DMS53 (cell line): ENCODE measurements at places on chromosomes 7 and 10.
A peak's percentile ranks its signal among the peaks of the same experiment; 100 is the strongest.

DNA sequence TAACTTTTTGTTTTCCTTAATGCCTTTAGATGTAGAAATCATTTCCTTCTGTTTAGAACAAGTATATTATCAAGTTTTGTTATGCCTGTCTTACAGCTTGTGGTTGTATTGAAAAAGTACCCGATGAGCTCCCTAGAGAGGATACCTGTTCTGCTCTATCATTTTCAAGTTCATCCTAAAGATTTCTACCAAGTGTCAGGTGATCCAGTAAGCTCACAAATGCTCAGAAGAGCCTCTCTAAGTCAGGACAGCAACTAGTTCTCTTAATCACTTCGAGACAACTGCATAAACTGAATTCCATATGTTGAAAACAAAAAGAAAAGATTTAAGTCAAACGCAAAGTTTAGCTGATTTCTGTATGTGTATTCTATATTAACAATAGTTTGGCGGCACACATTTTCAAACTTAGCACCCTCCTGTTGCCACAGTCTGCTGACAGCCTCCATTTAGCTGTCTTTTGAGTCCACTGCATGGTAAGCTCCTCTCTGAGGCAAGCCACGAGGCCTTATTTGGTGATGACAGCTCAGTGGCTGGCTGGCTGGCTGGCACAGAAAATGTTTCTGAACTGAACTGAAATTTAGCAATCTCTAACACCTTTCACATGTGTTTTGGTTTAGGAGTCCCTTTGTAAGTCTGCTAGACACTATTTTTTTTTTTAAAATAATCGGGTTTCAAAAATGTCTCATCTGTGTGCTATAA, 59.4 kb downstream of the SEMA3C start:
- DNase-seq = no peak

GRCh38 chr7:18221377-18222293, 194.0 kb upstream of the PRPS1L1 start:
- DNase-seq = no peak

DNA sequence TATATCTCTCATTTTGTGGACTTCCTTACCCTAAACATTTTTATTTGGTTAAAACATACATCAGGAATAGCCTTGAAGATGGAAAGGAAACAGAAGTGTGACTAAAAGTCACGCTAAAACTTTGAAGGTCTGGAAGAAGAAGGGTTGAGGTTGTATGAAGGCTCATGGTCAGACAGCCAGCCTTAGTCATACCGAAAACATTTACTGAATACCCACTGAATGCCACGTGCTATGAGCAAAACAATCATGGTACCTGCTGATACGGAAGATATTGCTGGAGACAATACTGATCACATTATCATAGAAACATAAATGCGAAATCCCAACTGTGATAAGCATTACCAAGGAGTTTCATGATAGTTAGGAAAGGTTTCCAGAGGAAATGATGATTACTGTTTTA, 64.0 kb downstream of the PDZD8 start:
- DNase-seq = no peak

- peak; percentile 93 for DNase-seq
Observed at GRCh38 chr10:78657163-78657861, 411.5 kb upstream of the ZMIZ1 start.

DNA sequence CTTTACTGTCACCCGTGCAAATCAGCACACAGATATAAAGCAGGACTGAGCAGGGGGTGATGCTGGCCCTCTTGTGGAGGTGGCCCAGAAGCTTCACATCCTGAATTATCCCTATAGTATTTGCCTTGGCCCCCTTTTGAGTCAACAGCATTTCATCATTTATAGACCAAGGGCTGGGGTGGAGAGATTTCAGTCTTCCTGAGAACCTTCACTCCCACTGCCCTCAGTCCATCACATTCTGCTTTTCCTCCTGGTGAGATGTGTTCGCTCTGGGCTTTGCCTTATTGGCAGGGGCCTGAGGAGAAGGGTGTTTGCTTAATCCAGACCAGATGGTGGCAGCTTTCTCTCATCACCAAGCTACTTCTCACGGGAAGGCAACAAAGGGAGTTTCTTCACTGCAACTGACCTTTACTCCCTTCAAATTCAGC, 47.7 kb downstream of the NOC3L start:
- no peak for DNase-seq

- DNase-seq = peak; percentile 90
Observed at GRCh38 chr7:46695051-46695708, 774.1 kb upstream of the IGFBP3 start.

GRCh38 chr10:123651421-123652047, 14.6 kb upstream of the GPR26 start:
- DNase-seq = no peak

- DNase-seq = no peak
Observed at GRCh38 chr7:110940756-110941155, 150.2 kb upstream of the LRRN3 start.

DNA sequence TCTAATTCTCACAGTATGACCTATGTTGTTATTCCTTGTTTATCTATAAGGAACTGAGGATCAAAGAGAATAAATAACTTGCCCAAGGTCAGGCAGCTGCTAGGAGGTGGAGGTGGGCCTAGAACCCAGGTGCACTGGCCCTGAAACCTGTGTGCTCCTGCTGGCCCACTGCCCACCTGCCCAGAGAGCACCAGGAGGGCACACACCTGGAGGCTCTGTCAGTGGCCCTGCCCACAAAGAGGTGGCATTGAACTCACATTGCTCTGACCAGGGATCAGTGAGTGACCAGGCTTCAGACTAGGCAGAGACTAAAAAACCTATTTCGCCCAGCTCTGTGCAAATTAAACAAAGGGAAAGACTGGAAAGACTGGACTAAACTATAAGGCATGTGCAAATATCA, 210.6 kb downstream of the TNS3 start:
- DNase-seq = no peak

GRCh38 chr7:124276005-124276622, 243.2 kb upstream of the TMEM229A start:
- DNase-seq = peak; percentile 79

- DNase-seq = peak; percentile 28
Observed at GRCh38 chr7:105878746-105879605, 2.6 kb upstream of the ATXN7L1 start.

DNA sequence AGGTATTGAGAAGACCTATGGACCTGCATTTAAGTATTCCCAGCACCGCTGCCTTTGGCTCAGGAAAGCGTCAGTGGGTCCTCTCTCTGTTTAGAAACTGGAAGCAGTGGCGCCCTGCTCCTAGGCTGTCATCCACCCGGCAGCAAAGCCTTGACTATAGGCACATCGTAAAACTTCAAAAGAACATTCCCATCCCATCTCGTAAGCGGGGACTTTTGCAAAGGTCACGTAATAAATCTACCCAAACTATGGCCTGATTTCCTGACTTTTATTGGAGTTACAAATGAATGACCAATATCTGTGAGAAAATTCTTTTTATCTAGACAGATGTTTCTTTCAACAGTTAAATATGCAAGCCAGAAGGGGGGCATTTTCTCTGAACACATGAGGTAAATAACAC, 115.8 kb upstream of the TCERG1L start:
- no peak for DNase-seq

DNA sequence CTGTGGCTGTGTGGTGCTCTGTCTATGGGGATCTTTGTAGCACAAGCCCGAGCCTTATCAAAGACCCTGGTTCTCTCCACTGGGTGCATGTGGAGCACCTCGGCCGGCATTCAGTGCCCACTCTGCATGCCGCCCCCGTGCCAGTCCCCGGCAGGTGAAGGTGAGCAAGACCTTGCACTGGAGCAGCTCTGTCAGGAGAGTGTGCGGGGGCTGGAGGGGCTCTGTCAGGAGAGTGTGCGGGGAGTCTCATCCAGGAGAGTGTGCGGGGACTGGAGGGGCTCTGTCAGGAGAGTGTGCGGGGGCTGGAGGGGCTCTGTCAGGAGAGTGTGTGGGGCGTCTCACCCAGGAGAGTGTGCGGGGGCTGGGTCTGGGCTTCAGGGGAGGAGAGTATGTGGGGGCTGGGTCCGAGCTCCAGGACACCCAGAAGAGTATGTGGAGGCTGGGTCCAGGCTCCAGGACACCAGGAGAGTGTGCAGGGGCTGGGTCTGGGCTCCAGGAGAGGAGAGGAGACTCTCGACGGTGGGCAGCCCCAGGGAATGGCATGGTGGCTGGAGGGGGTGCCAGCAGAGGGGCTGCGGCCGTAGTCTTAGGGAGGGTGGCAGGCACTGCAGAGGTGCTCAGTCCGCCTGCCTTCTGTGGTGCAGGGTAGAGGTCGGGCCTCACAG, 40.8 kb downstream of the INPP5A start:
- no peak for DNase-seq

GRCh38 chr10:72719941-72720592, 28.1 kb downstream of the MCU start:
- DNase-seq = no peak

DNA sequence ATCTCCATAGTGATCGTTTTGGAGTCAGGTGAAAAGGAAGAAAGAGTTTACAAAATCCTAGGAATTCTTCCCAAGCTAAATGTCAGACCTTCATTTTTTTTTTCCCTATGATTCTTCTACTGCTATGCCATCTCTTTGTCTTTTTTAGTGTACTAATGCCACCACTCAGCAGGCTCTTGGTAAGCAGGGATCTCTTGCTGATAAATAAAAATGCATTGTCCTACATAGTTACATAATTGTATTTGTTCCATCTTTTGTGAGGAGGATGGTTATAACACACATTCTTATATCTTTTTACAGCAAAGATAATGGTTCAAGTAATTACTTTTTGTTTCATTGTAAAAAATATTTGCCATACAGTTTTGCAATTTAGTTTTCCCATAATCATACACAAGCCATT, 36.8 kb upstream of the AFAP1L2 start:
- DNase-seq = no peak

- no peak for DNase-seq
Observed at GRCh38 chr7:3042861-3043489, 692 bp downstream of the CARD11 start.

- DNase-seq = peak; percentile 93
Observed at GRCh38 chr7:134371536-134371935, 54.8 kb upstream of the SLC35B4 start.

GRCh38 chr10:31693491-31693890, 235.1 kb downstream of the ARHGAP12 start:
- DNase-seq = no peak

DNA sequence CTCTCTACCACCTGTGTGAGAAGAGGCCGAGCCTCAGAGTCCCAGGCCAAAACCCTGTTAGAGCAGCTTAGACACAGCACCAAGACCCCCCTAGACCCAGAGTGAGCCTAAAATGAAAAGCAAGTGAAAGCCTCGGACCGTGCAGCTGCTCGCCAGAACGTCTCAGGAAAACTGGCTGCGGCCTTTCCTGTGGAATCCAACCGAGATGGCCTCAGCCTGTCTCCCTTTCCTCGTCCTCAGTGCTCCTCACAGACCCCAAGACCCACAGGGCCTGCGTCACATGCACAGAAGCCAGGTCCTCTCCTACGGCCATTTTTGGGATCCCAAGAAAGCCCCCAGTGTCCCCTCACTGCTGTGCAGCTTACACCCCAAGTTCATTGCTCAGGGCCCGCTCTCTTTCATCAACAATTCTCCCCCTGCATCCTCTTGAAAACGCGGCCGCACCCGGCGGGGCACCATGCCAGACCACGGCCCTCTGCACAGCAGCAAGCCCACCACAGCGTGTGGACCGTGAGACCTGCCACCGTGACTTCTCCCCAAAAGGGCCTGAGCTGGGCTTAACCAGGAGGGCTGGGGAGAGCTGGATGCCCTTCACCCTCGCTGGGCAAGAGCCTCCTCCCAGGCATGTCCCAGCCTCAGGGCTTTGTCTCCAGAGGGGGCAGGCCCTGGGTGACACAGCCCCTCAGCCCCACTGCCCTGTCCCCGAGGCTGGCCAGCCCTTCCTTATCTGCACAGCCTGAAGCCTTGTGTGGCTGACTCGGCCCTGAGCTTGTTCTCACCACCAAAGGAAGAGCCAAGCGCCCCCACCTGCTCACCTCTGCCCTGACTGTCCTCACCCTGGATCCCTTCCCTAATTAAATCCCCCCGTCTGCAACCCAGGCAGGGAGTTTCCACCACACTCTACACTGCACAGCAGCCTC, 142.9 kb downstream of the PTPRN2 start:
- no peak for DNase-seq

GRCh38 chr10:116450861-116451260, 23.2 kb downstream of the PNLIPRP3 start:
- DNase-seq = no peak

DNA sequence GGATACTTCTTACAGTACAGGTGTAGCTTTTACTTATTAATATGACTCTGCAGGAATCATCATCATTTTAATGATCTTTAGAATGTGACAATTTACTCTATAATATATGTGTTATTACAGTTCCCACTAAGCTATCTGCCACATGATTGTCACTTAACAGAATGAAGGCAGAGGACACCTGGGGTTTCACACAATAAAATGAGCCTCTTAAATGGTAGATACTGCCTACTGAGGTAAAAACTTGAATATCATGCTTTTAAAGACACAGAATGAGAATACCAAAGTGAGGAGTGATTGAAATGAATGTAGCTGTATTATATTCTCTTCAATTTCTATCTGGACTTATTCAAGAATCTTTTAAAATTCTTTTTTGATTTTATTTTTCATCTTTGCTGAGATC, 1255.3 kb upstream of the LRRN3 start:
- DNase-seq = no peak

GRCh38 chr7:108419961-108420908, 36.0 kb downstream of the NRCAM start:
- no peak for DNase-seq

DNA sequence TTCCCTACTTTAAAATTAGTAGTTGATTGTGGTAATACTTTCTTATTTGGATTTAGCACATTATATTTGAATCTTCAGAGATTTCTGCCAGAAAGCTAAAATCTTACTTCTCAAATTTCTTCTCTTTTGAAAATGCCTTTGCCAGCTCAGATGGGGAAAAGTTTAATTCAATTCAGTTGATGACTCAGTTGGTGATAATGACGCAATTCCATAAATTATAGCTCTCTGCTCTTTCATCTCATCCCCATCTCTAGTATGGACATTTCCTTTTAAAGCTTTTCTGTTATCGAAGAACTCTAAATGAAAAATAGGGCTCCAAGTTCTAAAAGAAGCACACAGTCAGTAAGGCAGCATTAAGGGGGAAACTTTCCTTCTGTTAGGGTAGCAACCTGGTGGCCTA, 25.5 kb downstream of the RNLS start:
- no peak for DNase-seq

DNA sequence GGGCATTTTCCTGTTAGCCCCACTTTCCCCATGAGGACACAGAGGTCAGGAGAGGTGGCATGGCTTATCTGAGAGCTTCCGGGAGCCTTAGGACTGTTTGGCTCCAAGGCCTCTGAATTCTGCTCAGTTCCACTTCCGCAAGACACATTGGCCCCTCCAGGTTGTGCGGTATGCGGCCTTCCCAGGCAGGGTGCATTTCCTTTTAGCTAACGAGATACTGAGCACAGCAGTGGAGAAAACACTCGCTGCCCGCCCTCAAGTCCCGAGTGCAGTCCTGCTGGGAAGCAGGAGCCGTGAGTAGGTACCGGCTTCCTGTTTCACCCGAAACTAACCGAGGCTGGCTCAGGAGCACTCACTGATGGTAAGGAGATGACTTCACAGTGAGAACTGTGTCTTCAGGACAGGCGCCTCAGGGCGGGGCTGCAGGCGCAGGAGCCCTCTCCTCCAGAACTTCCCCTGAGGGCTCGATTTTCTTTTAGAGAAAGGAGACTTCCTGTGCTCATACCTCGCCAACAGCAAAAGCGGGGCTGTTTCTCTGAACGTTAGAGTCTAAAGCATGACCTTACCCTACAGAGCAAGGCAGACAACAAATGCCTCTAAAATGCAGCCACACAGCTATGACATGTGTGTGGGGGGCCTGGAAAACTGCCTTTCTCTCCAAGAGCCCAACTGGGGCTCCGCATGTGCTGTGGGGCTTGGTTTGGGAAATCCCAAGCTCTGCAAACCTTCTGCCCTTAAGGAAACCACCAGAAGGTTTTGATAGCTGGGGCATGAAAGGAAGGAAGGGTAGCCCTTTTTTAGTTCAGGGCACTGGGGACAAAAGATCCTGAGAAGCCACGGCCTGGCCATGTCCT, 25.9 kb downstream of the RGS10 start:
- no peak for DNase-seq
